ENCODE measurements at places on chromosomes 3 and 15.

DNA sequence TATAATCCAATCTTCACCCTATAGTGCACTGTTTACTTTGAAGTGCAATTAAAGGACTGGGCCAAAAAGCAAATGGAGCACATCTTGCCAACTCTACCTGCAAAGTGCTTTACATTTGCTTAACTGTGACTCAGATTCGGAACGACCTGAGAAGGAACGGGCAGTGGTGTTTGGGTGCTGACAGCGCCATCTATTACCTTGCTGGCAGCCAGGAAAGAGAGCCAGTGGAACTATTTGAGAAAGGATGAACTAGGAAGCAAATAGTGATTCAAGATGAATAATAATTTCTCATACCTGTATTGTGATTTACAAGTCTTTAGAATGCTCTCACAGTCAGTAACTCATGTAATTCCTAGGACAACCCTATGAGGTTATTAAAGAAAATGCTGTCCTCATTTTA lies 312.9 kb downstream of the PDCD6IP start:
- no peak for DNase-seq

- no peak for DNase-seq
Measured at GRCh38 chr15:75449585-75450306, 1.7 kb downstream of the SIN3A start.

DNA sequence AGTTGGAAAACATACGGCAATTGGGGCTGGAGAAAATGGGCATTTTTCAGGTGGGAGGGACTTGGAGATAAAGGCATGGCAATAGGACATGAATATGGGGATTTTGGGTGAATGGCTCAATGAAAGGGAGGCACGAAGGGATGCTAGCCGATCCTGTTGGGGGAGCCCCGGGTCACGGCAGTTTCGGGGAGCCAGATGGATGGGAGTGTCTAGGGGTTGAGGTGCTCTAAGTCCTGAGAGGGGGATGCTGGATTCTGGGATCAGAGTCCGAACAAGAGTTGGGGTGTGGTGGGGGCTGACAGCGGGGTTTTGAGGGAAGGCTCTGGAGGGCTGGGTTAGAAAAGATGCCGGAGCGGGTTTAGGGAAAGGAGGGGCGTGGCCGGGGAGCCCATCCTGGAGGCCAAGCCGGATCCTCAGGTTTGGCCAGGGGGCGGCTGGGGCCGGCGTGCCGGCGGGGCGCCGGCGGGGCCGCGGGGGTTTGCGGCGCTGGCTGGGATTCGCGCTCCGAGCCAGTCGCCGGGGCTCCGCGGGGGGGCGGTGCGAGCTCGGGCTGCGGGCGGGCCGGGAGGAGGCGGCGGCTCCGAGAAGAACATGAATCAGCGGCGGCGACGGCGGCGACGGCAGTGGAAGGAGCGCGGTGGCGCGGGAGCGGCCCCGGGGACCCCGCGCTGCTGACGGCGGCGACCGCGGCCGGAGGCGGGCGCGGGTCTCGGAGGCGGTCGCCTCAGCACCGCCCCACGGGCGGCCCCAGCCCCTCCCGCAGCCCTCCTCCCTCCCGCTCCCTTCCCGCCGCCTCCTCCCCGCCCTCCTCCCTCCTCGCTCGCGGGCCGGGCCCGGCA lies at the start of gene TYRO3:
TYRO3 (plus strand) TSS at position 813 of the 839 bp plus-strand sequence. CDS start 46 bp downstream, outside the sequence.
- DNase-seq: no peak

DNA sequence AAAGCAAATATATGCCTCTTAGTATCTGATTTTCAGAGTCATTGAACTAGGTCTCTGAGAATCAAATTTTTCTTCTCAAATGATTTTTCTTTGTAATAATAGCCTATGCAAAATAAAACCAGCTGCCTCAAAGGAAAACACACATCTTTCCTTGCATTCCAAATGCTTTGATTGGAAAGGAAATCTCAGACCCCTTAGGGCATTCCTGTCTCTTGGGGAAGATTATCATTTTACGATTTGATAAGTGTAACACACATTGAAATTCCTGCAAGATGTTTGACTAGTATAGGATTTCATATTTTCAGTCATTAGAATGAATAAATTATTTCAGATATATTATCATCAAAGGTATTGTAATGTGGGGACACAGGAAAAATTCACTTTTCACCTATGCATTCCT lies 244.8 kb downstream of the EPHA6 start:
- no peak for DNase-seq

DNA sequence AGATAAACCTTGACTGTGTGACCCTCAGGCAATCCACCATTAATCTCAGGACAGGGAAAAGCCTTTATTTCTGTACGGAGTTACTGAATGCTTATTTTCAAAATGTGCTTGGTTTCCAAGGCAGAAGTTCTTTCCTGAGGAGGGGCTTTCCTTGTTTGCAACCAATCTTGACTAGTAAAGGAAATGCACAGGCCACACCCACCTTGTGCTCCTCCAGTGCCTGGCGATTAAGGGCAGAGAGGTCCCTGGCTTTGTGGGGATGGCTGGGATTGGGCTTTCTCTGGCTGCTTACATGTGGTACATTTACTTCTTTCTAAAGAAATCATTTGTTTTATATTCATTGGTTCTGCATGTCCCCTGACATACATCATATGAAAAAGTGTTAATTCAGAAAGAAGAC lies 47.8 kb downstream of the ZNF621 start:
- DNase-seq: no peak

DNA sequence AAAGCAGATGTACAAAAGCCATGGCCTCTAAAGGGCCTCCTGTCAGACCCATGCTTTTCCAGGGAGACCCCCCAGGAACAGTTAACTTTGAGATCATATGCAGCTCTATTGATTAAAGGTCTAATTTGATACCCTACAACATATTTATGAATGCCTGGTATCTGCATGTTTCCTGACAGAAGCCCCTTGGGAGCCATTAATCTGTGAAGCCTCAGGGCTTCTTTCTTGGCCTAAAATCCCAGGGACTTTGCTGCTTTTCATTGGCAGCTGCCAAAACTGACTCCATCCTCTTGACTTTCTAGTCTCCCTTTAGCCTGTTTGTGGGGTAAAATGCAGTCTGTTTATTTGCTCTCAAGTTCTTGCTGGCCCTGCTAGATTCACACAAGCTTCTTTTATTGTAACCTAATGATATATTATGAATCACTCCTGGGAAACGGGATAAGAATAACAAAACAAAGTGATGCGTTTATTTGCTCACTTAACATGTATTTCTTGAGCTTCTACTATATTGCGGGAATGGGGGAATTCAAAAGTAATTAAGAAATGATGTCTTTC lies 257.0 kb downstream of the LSAMP start:
- DNase-seq: no peak

DNA sequence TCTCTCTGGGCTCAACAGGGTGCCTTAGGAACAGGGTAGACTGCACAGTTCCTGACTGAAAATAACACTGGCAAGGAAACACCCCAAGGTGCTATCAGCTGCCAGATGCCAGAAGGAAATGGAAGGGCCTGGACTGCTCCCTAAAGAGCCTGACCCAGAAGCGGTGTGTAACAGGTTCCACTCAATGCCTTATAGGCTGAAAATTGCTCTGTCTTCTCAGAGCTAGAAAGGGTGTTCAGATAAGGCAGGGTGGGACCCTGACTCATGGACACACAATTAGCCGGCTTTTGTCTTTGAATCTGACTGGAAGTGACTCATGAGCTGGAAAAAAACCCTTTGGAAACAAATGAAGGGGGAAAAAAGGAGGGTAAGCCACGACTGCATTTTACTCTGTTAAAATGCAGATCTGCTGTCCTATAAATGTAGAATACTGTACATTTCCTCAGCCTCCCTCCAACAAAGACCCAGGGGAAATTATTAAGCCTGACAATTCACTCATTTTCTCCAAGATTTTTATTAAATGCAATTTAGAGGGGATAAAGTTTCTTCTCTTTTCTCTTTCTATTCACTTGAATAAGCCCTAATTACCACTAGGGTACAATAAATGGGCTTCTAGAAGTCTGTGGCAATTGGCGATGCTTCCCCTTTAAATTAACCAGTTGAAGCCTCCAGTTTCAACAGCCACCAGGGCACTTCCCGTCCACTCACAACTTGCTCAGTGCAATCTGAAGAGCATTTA lies 160.2 kb upstream of the TBL1XR1 start:
- DNase-seq: no peak

GRCh38 chr3:118472586-118472985 lies 562.1 kb downstream of the IGSF11 start:
- no peak for DNase-seq

DNA sequence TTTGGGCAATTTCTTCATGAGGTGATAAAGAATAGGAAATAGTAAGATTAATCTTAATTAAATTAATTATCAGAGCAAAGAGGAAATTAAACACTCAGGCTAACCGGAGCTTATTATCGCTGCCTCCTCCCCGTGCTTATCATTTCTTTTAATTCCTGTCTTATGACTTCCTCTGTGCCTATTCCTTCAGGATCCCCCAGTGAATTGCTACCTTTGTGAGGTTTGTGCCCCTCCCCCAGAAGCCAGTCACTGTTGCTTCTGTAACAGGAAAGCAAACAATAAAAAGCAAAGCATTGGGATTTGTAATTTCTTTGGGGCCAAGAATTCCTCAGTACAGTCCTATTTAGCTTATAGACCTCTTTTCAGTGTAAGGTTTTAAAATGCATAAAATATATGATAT lies 164.5 kb downstream of the CADPS start:
- no peak for DNase-seq

DNA sequence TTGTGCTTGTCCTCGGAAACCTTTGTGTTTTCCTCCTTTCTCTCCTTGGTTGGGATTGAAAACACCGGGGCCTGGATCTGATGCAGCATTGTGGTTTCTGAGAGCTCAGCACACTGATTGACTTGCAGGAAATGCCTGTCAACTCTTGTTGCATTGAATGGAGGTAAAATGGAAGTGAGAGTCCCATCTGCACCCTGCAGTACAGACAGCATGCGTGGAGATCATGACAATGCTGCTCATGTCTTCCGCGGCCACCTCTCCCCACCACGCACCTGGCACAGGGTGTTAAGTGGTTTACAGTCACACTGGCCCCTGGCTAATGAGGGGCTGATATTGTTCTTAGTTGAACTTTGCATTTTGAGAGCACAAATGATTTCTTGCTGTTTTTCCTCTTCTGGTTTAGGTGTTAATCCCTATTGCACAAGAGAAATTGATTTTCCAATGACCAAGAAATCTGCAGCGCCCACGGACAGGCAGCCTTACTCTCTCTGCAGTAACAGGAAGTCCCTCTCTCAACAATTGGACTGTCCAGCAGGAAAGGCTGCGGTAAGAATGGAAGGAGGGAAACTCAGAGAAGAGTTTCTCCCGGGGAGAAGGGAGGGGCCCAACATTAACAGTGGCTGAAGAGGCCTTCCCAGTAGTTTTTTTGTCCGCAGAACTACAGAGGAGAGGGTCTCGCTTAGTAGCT lies 58.5 kb downstream of the STARD5 start:
- DNase-seq: no peak

- DNase-seq: peak; percentile 50
Measured at GRCh38 chr3:152302521-152303021, 33.8 kb downstream of the MBNL1 start.

- DNase-seq: no peak
Measured at GRCh38 chr3:18061737-18062656, 319.6 kb upstream of the TBC1D5 start.

DNA sequence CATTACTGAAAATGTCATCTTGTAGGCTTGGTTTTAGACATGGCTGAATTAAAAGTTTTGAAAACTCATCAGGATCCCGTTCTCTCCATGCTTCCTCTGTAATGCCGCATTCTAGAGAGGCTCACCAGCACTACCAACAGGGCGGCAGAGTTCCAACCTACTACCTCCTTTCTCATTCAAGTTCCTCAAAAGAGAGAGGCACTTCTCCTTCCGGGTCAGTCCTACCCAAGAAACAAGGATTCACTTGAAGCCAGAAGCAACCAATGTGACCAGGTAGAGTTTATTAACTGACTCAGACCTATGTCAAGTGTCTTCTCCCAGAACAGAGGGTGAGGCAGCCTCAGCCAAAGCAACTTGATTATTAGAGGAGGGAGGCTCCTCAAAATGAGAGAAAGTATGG lies 59.8 kb upstream of the GYG1 start:
- DNase-seq: no peak

DNA sequence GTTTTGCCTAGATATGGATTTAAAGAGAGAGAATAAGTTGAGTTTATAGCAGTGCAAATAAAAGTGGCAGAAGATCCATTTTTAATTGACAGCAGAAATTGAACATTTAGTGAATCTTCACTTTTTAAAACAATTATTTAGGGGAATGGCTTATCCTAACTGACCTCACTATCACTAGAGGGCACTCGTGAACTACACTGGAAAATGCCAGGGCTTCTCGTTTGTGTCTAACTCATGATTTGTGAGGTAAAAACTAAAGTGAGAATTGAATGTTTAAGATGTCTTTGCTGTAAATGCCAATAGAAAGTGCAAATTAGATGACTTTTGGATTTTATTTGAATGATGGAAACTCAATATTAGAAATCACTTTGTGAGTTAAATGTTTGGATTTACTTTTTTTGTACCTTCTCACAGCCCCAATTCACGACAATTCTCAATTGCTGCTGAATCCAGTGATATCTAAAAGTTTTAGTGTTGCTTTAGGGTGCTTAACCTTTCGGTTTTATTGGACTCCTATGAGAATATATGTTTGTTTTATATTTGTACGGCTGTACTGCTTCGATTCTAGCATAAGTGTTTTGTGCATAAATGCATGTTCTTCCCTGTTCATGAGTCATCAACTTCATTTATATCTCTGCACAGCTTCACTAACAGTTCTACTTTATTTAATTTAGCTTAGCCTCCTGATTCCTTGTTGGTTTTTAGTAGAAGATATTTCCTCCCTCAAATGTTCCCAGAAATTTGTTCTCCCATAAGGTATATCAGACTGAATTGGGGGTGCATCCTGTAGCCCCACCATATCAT lies 462.1 kb downstream of the MFSD1 start:
- peak; percentile 21 for DNase-seq

DNA sequence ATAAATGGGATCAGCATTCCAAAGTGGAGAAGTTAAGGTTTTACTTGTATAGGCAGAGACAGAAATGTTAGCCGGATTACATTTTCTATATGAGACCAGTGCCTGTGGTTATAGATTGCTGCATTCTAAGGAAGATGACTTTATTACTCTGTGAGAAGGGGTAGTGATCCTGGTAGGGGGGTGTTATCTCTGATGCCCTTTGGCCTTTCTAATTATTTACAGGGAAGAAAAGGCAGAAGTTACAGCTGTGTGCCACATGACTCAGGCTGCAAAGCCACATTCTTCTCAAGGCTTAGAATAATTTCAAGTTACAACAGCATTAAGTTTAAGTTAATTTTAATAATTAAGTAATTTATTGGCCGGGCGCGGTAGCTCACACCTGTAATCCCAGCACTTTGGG lies 2.2 kb upstream of the TMC3 start:
- no peak for DNase-seq

DNA sequence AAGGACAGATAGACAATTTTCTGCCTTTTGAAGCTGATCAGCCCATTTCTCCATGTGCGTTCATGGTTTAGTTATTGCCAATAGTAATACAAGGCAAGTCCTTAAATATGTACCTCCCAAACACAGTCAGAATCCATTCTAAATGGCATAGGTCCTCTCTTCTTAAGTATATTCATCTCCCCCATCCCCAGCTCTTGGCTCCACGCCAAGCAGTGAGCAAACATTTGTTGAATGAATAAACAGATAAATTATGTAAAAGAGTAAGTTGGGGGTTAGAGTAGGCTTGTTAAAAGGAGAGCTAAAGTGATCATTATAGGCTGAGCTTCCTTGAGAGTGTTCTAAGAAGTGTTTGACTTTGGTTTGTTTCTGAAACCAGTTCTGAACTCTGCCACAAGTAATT lies 241.3 kb downstream of the ITPR1 start:
- DNase-seq: no peak

All from NCI-H2081 treated with DMSO at 0.1 percent for 48 hours (cell line).